ENCODE measurements at places on chromosomes 16 and 17.
A peak's percentile ranks its signal among the peaks of the same experiment; 100 is the strongest.

GRCh38 chr16:73616166-73616753 lies 568.3 kb upstream of the ZFHX3 start:
- no peak for DNase-seq

GRCh38 chr17:66373944-66374817 lies 71.8 kb downstream of the PRKCA start:
- DNase-seq = peak; percentile 2

GRCh38 chr16:67407788-67408452 lies 8.4 kb downstream of the ZDHHC1 start:
- DNase-seq = no peak

DNA sequence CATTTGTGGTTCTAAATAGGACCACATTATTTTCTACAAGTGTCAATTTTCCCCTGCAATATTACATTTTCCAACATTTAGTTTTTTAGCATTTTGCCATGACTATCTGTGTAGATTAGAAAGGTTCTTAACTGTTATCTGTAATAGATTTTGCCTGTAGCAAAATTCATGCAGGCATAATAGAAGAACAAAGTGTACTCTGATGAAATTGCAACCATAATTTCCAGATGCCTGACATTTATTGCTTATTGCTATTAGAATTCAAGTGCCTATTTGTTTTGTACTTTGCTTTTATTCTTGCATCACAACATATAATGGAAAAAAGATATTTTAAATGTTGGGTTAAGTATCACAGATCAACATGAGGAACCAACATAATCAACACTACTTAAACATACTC lies 337.7 kb downstream of the TOX3 start:
- no peak for DNase-seq

DNA sequence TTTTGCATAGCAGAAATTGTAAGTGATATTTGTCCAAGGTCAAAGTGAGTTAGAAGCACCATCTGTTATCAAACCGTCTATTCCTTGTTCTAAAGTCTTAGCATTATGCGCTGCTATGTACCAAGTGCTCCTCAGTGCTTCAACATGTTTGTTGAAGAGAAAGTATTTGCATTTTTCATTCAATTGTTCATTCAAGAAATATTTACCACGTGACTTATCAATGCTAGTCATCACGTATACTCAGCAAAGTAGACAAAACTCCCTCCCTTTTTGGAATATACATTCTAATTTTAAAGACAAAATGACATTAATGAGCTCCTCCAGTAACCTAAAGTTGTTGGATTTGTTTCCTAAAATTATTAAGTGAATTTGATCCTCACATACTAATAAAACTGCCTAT lies 388.0 kb upstream of the CDH8 start:
- DNase-seq = no peak

GRCh38 chr17:7552621-7553051 lies 3.8 kb downstream of the TNFSF12 start:
- no peak for DNase-seq

- DNase-seq = no peak
These were observed 1.4 kb downstream of the PYY start for GRCh38 chr17:43952351-43952723.

DNA sequence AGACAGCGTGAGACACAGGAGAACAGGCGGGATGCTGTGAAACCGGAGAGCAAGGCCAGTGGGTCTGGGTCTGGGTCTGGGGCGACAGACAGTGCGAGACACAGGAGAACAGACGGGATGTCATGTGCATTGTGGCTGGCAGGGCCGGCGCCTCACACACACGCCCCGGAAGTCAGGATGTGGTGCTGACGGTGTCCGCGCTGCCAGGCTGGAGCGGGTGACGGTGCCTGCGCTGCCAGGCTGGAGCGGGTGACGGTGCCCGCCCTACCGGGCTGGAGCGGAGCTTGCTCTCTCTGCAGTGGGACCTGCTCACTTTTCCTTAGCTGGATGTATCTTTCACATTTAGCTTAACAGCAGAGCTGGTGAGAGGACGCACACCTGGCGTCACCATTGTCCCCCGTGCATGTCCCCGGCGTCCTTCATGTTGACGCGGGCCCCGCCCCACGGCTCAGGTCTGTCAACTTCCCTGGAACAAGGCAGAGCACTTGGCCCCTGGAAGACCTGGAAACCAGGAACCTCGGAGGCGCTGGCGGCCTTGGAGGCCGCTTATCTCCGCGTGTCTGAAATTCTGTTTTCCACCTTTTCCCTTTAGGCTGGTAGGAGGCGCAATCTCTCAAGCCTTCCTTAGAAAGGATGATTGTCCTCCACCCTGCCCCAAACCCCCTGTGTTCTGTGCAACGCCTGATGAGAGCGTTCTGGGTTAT lies 43.0 kb upstream of the ZNF750 start:
- DNase-seq = peak; percentile 56

DNA sequence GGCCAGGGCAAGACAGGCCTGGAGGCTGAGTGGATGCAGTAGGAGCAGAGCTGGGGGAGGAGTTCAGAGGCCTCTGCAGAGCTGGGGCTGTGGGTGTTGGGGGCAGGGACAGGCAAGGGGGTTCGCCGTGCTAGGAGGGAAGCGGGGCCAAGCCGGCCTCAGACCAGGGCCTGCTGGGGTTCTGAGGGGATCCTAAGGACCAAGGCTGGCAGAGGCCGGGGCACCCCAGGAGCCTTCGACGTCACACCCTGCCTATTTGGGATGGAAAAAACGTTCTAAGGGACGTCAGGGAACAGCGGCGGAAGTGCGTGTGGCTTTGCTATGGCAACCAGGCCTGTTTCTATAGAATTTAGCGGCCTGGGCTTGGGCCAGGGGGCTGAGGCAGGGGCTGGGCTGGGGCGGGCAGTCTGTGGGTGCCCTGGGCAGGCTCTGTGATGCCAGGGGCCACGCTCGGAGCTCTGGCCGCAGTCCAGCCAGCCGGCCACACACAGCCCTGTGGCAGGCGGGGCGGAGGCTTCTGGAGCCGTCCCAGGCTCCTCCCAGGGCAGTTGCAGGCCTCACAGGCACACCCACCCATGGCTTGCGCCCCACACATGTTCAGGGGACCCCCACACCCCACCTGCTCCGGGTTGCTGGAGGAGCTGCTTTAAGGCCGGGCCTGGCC lies 3.7 kb downstream of the TRAF7 start:
- DNase-seq = no peak

DNA sequence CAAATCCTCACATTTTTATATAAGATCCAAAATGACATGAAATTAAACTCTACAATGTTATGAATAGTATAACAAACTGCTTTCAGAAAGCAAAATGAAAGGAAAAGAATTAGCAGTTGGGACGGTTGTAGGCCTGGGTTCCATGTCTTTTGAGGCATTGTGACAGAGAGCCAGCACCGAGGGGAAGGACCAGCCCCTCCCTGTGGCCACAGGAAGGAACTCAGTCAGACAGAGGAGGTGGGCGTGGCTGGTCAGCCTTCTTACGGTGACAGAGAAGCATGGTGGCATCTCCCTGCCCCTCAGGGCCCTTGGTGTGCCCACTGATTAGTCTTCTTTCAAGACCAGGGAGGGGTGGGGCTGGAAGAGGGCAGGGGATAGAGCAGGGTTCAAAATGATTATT lies 5.7 kb downstream of the ZNF319 start:
- DNase-seq = no peak

GRCh38 chr17:59004338-59005111 lies 102.2 kb downstream of the TRIM37 start:
- DNase-seq = peak; percentile 15

DNA sequence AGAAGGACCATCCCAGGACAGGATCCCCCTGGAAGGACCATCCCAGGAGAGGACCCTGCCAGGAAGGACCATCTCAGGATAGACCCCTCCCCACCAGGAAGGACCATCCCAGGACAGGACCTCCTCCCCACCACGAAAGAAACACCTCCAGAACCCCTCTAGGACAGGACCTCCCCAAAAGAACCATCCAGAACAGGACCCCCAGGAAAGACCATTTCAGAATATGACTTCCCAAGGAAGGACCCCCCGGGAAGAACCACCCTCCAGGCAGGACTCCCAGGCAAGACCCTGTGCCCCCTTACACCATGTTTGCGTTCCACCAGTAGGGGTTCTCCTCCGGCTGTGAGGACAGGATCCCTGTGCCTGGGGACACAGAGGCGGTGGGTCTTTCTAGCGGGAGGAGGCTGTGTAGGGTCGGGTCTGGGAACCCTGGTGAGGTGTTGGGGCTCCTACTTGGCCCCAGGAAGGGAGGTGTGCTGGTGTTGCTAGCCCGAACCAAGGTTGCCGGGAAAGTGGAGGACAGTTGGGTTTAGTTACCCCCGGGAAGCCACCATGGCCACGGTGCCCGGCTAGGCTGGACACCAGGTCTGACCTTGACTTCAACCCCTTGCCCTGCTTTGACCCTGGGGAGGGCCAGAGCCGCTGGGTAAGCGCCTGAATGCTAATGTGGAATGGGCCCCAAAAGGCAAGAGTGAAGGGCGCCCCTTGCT lies 2.2 kb downstream of the NOTUM start:
- no peak for DNase-seq

DNA sequence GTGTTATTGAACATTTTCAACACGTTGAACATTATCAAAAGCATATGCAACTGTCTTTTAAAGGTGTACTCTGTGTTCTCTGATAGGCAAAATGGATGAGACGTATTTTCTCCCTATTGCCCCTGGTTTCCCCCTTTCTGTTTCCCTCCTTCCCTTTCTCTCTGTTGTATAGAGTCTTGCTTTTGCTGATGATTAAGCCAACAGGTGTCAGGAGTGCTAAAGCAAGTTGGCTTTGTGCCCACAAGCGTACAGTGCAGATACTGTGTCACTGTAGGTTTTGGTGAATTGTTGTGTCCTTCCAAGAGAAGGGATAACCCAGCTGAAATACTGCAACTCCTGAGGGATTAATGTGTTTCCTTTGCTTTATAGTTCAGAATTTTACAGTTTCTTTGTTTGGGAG lies 74.4 kb downstream of the COX10 start:
- DNase-seq = no peak

DNA sequence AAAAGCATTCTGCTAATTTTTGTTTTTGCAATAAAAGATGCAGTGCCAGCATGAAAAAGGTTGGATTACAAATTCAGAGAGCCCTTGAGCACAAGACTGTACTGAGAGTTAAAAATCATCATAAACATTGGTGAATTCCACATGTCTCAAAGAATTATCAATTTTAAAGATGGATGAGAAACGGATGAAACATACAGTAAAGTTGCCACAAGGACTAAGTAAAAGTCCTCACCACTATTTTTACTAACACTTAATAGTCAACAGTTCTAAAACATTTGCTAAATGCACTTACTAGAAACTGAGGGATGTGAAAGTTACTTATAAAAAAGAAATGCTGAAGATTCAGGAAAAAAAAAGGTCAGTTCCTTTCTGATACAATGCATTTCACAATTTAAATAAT lies 25.8 kb upstream of the NACA2 start:
- DNase-seq = no peak

GRCh38 chr16:87506423-87507350 lies 13.9 kb upstream of the ZCCHC14 start:
- no peak for DNase-seq

- no peak for DNase-seq
These were observed 83.3 kb downstream of the TBC1D16 start for GRCh38 chr17:79952265-79952877.

DNA sequence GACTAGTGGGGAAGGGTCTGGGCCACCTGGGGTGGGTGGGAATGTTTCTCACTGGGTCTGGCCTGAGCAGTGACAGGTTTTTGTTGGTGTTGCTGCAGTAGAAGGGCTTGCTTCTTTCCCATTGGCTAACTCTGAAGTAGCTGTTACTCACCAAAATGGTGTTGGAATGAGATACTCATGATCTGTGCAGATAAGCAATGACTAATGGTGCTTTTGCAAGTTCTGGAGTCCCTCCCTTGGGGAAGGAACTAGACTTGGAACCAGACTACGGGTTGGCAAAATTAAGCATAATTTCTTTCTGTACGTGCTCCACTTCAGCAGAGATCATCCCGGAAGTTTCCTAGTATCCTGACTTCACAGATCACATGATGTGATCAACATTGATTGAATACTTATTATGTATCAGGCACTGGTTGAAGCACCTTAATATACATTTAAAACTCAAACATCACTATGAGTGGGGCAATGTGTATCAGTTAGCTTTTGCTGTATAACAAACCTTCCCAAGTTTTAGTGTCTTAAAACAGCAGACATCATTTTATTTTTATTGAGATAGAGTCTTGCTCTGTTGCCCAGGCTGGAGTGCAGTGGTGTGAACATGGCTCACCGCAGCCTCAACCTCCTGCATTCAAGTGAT lies 30.1 kb downstream of the CHP2 start:
- DNase-seq = no peak

DNA sequence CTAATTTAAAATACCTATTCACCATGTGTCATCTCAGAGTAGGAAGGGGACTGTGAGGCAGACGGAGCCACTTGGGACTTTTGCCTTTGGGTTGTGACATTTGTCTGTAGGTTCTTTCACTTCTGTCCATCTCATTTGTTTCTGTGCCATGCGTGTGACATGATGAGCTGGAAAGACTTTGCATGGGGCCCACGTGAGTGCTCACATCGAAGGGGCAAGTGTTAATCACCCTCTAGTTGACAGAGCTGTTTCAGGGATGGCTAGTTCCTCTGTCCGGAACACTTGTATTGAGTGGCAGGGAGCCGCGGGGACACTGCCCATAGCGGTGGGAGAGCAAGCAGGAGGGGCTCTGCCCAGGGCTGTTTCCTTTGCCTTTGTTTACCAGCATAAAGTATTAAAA lies 112.0 kb downstream of the RPTOR start:
- DNase-seq = no peak

DNA sequence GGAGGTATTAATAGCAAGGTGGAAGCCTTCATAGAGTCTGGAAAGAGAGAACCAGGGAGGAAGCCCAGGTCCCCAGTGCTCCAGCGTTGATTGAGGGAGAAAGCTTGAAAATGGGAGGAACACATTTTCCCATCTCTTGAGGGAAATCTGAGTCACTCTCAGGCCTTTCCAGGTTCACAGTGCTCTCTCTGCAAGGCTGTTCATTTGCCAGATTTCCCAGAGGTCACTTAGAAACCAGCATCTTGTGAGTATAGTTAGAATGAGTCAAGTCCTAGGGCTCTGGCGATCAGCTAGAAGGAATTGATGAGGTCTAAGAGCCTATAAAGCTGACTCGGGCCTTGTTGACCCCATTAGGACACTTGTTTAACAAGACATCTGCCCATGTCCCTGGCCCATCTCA lies 17.7 kb upstream of the ZNF594 start:
- DNase-seq = no peak

DNA sequence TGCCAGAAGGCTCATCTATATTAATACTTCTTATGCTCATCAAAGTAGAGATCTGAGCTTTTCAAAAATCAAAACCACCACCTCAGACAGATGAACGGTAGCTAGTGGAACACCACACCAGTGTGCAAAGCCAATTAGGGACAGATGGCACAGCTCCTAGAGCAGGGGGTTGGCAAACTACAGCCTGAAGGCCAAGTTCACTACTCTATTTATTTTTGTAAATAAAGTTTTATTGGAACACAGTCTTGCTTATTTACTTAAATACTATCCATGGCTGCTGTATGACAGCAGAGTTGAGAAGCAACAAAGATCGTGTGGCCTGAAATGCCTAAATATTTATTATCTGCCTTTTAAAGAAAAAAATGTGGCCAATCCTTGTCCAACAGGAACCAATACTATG lies 56.8 kb downstream of the AMFR start:
- DNase-seq = no peak

- no peak for DNase-seq
These were observed 42.3 kb upstream of the CDYL2 start for GRCh38 chr16:80846680-80847079.

- DNase-seq = no peak
These were observed 10.3 kb downstream of the KNOP1 start for GRCh38 chr16:19707569-19708295.

- no peak for DNase-seq
These were observed 5.1 kb downstream of the LDHD start for GRCh38 chr16:75111514-75111940.

Data from activated T-helper 1 cell treated with anti-CD3 and anti-CD28 coated beads, Interleukin-2, amount 50 U/mL, for 16 hours (primary cell).